ENCODE measurements at places on chromosomes 1 and 21.

DNA sequence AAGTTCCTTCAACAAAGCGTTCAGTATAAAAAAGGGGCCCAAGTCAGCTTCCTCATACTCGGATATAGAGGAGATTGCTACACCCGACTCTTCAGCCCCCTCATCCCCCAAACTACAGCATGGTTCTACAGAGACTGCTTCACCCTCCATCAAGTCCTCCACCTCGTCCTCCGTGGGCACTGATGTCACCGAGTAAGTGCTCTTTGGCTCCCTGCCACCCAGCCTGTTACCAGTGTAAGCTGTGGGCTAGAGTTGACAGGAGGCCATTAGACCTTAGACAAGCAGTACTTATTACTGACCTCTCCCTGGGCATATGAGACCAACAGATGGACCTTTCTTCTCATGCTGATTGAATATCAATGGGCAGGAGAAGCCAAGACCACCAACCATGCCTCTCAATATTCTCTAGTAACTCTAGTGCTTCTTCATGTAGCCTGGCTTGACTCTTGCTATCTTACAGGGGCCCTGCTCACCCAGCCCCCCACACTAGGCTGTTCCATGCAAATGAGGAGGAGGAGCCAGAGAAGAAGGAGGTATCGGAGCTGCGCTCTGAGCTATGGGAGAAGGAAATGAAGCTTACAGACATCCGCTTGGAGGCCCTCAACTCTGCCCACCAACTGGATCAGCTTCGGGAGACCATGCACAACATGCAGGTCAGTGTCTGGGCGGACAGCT is 20.9 kb upstream of the IPO9 start:
- no peak for DNase-seq

DNA sequence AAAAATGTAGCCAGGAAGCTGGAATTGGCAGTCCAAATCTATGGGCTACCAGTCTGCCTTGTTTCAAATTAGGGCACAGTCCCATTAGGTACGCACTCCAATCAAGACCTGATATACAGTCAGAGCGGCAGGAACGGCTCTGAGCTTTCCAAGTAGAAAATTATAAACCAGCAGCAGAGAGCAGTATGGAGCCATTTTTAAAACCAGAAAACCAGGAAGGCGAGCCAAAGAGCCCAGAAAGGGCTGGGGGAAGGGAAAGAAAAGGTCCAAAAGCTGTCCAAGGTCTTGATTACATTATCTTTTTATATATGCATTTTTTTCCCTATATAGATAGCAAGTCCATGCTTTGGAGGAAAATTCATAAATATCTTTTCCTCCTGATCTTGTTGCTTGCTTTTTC is 719.0 kb downstream of the RWDD3 start:
- DNase-seq: no peak

DNA sequence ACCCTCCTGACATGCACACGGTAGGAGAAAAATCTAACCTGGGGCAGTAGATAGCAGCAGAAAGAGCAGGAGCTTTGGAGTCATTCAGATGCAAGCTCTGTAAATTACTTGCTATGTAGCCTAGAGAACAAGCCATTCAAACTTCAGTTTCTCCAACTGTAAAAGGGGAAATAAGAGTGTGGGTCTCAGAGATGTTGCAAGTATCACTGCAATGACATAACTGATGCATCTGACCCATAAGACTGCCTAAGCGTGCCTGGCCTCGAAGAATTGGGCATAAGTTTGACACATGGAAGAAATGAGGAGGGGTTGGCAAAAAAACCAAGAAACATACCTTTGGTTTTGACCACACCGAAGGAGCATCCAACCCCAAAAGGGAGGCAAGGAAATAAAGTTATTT is 5.2 kb downstream of the AK2 start:
- no peak for DNase-seq

- no peak for DNase-seq
These were observed 65.9 kb downstream of the CLIC6 start for GRCh38 chr21:34734696-34735095.

DNA sequence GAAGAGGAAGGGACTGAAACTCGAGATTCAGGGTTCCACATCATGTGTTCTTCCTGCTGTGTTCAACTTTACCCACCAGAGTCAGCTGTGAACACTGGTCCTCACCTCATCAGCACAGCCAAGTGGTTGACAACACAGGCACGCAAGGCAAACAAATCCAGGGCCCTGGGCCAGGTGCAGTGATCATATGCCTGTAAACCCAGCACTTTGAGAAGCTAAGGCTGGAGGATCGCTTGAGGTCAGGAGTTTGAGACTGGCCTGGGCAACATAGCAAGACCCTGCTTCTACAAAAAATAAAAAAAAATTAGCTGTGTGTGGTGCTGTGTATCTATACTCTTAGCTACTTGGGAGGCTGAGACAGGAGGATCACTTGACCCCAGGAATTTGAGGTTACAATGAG is 8.4 kb upstream of the XKR8 start:
- no peak for DNase-seq

DNA sequence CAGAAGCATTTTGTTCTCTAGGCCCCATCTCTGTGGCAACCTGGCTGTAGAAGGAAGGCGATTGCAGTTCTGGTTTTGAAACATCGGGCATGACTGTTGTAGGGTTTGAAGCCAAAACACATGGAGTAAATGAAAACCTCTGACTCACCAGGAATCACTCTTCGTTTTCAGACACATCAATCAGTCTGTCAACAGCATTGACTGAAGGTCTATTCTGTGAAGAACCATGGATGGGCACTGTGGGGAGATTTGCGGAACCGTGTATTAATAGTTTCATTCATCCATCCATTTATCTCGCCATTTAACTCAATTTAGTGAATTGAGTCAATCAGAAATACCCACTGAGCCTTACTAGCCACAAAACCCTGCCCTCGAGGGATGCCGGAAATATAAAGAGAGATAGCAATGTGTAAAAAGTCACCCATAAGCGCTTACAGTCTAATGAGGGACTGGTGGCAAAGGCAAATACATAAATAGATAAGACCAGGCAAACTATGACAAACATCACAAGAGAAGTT is 364.6 kb upstream of the PROX1 start:
- no peak for DNase-seq

DNA sequence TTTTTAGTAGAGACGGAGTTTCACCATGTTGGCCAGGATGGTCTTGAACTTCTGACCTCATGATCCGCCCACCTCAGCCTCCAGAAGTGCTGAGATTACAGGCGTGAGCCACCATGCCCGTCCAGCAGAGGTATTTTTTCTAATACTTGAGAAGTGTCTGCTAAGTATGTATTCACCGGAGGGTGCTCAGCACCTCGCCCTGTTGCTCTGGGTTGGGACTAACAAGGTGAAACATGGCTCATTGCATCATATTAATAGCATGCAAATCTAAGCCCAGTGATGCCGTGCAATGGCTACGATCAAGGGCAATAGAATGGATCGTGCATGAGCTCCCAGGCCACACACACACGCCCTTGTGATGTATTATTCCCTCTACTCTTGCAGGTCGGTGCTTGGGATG is 68.7 kb downstream of the PDE9A start:
- no peak for DNase-seq

- no peak for DNase-seq
These were observed 8.6 kb downstream of the ST6GALNAC3 start for GRCh38 chr1:76083189-76083588.

- DNase-seq: no peak
These were observed 85.1 kb downstream of the NIBAN1 start for GRCh38 chr1:184889166-184889565.

GRCh38 chr21:46081022-46081861 is 16.7 kb upstream of the COL6A2 start:
- DNase-seq: no peak

- DNase-seq: no peak
These were observed at the start of gene HS2ST1 for GRCh38 chr1:86914601-86914997. HS2ST1 (plus strand) TSS chr1:86914635.

GRCh38 chr1:53562981-53563379 is 103.8 kb downstream of the DMRTB1 start:
- DNase-seq: no peak

DNA sequence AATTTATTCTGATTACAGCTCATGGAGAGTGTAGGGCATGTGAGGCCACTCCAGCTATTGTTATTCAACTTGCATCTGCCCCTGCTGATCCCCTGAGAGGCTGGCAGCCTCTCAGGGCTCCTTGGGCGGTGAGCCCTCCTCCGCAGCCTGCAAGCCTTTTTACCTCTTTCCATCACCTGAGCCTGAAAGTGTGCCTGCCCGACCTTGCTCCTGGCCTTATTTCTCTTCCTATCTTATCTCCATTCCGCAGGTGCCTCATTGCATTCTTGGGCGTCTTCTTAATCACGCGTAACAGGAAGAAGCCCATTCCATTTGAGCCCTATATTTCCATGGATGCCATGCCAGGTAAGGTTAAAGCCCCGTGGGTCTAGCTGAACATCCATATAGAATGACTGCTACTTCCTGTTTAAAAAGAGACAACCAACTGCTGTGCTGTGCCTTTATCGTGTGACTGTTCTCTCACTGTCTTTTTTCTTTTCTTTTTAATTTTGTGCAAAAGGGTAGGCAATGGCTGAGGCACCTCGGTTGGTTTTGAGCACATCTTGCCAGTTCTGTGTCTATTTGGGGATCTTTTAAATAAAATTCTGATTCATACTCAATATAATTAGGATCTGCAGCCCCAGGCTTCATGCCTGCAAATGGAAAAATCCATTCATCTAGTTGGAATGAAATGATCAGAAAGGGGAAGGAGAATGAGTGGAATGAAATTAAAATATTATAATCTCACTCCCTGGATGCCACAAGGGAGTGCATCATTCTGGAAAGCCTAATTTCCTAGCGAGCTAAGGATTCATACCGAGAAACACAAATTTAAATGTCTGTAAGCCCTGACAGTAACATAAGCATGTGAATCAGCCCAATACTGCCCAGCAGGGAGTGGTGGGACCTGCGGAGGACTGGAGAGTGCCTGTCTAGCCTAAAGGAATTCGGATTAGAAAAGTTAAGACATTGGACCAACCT is 38.6 kb upstream of the RCAN3 start:
- peak; percentile 76 for DNase-seq

DNA sequence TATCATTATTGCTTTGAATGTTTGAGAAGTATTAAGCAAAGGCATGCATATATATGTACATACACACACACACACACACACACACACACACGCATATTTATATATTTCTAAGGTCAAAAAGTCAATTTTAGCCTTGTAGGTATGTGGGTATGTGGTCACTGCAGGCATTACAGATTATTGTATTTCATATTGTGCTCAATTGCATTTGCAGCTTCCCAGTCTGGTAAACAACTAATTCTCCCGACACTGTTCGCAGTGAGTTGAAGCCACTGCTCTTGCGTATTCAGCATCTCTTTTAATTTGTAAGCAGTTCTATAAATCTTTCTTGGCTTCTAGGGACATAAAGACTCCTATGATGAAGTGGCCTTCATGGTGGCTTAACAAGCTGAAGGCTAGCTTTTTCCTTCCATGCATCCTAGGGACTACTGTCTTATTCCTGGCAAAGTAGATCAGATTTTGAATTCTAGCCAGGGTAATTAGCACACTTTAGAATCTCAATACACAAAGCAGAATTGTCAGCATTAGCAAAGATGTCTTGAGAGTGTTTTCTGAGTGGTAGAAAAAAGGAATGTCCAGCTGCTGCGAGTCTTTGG is 368.6 kb upstream of the NEGR1 start:
- no peak for DNase-seq

- DNase-seq: no peak
These were observed 42.8 kb downstream of the SMG7 start for GRCh38 chr1:183515002-183515689.

DNA sequence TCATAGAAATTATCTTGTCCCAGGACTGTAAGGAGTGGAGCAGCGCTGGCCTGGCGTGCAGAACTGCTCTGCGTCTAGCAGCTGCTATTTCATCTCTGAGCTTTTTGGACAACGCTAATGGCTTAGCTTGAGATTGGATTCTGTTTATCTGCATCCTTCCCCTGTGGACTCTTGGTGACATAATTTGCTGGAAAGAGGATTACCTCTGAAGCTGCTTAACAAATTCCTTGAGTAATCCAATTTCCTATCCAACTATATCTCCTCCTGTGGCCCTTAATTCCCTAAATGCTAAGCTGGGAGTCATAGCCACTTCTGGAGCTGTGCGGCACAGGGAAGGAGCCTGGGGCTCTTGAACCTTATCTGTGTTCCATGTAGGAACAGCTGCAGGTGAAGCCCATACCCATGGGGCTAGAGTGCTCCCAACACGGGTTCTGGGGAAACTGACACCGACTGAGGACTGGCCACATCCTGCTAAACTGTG is 43.2 kb downstream of the IL6R start:
- DNase-seq: no peak

DNA sequence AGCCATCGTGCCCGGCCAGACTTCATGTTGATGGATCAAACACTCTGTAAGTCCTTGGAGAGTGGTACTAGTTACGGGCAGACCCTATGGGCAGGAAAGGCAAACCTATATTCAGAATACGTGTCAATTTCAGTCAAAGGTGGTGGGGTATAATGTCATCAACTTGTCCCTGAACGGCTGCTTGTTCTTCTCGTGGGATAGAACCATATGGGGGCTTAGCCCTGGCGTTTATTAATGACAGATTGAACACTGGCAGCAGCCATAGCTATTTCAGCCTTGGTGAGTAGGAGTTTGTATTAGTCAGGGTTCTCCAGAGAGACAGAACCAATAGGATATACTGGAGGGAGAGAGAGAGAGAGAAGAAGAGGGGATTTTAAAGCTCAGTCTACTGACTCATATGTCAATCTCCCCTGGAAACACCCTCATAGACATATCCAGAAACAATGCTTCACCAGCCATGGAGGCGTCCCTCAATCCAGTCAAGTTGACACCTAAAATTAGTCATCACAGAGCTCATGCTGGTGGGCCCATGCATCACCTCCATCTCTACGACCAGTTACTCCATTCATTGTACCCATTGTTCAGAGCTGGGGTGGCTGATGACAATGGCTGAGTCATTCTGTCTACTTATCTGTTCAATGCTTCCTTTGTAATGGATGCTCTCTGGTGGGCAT is 16.1 kb upstream of the AQP10 start:
- DNase-seq: no peak

DNA sequence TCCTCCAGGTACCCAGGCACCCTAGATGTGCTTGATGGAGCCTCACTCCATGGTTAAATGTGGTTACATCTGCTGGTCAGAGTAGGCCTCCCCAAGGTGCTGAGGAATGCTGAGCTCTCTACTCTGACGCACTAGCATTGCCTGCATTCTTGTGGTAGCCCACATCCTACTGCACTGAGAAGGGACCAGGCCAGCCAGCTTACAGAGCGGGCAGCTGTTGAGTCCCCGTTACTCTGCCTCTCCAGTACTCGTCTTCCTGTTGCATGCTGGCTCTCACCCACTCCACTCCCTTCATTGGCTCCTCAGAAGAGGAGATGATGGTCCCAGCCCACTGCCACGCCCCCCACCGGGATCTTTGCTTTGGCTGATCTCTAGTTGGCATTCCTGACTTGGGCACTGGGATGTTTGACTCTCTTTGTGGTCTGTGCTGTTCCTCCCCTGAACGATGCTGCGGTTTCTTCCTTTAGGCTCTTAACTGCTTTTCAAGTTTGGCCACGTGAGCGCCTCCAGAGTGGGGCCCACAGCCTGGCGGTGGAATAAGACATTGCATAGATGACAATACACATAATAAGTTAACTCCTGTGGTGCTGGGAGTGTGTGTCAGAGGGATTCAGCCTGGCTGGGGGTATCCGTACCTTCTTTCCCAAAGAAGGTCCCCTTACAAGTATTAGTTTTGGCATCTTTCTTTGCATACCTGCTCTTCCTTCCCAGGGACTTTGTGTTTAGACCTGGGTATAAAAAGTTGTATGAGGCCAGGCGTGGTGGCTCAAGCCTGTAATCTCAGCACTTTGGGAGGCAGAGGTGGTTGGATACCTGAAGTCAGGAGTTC is 18.6 kb downstream of the AZIN2 start:
- DNase-seq: peak; percentile 56

Measured in NCI-H2107 (cell line).